ENCODE measurements at places on chromosomes 1 and 21.

- no peak for DNase-seq
These were observed 806.7 kb upstream of the ADGRL2 start for GRCh38 chr1:80994038-80994437.

DNA sequence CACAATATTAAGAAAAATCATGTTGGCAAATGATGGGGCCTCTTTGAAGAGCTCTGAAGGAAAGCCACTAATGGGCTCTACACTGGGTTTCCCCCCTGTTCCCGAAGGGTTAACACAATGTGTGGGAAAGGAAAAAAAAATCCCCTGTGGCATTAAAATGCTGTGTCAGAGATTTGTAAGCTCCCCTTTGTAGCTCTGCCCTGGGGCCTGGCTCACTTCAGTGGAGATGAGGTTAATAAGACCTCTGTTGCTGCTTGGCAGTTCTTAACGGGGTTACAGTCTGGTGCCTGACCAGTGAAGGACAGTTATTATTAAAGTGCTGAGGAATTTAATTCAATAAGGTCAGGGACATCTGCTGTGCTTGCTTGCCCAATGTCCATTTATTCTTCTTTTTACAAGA, 129.7 kb upstream of the UBE2U start:
- DNase-seq = no peak

GRCh38 chr1:228225740-228226139, 17.9 kb downstream of the OBSCN start:
- no peak for DNase-seq

GRCh38 chr1:54754486-54755285, 9.6 kb downstream of the PARS2 start:
- no peak for DNase-seq

- no peak for DNase-seq
These were observed 905.8 kb upstream of the ADGRL2 start for GRCh38 chr1:80894921-80895320.

DNA sequence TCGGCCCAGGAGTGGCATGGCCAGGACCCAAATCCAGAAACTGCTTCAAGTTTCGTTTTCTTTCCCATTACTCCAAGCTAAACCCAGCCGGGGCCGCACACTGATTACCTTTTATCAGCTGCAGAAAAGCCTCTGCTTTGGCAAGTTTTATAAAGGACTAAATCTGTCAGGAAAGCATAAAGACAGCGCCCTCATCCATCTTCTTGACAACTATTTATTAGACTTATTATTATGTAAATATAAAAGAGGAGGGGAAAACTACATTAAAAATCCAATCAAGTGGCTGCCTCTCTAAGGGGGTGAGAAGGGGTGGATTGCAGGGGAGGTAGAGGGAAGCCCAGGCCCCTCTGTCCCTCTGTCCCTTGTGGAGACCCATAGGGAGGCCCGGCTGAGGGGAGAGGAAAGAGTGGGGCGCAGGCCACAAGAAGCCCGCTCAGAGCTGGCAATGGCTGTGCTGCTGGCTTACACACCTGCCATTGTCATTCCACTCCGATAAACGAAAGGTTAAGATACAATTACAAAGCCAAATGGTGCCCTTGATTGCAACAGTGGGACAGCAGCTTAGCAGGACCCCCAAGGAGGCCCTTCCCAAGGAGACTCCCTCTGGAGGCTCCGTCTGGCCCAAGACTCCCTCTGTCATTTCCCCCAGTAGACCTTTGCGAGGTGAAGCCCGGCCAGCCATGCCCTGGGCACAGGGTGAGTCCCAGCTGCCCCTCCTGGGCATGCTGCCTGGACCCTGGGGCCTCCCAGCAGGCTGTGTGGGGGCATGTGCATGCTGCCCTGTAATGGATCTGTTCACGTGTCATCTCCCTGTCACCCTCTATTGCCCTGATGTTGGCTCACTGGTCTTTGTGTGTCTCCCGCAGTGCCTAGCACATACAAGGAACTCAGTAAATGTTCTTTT, 45.4 kb downstream of the KCND3 start:
- no peak for DNase-seq

GRCh38 chr1:3942416-3943122, 42.5 kb upstream of the C1orf174 start:
- DNase-seq = no peak

- DNase-seq = no peak
These were observed 3.2 kb downstream of the PTP4A2 start for GRCh38 chr1:31934706-31935629.

GRCh38 chr1:34975338-34975737, 9.8 kb downstream of the TMEM35B start:
- no peak for DNase-seq

DNA sequence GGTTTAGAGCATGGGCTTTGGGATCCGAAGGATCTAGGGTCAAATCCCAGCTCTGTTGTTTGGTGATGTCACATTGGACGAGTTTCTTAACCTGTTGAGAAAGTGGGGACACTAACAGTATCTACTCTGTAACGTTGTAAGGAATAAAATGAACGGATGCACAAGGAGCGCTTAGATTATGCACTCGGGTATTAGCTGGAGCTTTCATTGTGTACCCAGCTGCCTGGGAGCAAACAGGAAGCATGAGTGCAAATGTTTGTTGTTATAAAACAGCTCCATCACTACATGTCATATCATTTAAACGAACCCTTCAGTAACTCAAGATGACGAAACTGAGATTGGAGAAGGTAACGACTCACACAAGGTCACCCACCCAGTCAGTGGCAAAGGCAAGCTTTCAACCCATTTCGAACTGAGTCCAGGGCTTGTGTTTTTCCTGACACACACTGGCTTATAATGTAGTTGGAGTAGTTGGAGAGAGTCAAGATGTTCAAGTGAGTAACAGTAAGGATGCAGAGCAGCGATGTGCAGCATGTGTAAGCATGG, 16.2 kb upstream of the SLC6A17 start:
- no peak for DNase-seq

DNA sequence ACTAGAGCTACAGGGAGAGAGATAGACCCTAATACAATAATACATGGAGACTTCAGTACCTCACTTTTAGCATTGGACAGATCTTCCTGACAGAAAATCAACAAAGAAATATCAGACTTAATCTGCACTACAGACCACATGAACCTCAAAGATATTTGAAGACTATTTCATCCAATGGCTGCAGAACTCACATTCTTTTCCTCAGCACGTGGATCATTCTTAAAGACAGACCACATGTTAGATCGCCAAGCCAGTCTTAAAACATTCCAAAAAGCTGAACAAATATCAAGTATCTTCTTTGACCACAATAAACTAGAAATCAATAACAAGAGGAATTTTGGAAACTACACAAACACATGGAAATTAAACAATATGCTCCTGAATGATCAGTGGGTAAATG, 576.0 kb downstream of the KIF26B start:
- no peak for DNase-seq

GRCh38 chr1:77375541-77375940, 93.7 kb downstream of the AK5 start:
- DNase-seq = no peak

GRCh38 chr21:38843806-38844503, 38.2 kb downstream of the ETS2 start:
- DNase-seq = no peak

DNA sequence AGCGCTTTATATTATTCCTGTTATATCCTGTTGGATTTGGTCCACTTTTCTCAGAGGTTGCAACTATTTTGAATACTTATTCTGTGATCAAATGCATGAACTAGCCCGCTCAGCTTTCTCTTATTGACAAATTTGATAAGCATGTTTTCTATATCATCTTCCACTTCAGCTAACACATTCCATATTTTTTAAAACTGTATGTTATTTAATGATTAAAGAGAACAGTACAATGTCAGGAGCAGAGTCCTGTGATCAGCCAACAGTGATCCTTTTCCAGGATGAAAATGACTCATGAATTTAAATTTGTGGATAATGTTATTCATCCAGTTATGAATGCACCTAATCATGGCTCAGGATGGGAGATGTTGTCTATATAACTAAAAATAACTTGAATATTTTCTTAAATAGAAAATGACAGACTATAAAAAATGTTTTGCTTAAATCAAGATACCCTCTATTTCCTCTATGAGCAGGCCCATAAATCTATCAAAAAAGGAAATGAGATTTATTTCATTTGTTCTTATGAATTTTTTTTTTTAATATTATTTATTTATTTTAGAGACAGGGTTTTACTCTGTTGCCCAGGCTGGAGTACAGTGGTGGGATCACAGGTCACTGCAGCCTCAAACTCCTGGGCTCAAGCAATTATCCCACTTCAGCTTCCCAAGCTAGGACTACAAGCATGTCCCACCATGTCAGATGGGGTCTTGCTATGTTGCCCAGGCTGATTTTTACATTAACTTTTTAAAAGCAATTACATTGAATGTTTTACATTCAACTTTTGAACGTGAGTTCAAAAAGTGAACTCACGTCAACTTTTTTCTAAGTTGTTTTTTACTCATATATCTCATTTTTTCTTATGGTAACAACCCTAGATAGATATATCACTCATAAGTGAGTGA, 12.5 kb downstream of the BPNT1 start:
- DNase-seq = no peak

DNA sequence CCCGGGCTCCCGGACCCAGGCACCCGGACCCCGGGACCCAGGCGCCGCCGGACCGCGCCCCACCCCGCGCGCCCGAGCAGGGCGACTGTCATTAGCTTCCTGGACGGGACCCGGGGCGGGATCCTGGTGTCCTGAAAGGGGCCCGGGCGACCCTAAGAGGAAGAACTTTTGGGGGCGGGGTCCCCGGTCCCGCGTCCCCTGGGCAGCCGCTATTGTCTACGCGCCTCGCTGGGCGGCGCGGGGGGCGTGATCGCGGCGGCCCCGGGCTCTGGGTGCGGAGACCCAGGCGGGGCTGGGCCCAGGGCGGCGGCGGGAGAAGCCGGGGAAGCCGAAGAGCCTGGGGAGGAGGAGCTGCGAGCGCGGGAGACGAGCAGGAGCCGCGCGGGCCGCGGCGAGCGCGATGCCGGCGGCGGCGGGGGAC, 465 bp downstream of the HUNK start:
- no peak for DNase-seq

Measured in activated CD4-positive, CD25-positive, alpha-beta regulatory T cell treated with anti-CD3 and anti-CD28 coated beads, Interleukin-2, amount 50 U/mL, for 72 hours (primary cell).